ENCODE measurements at places on chromosomes 7 and 10. TPM values are rescaled to one million over a fixed set of nuclear protein-coding genes. Genes with fewer than 3 reads are reported as not detected.
A peak's percentile ranks its signal among the peaks of the same experiment; 100 is the strongest.

DNA sequence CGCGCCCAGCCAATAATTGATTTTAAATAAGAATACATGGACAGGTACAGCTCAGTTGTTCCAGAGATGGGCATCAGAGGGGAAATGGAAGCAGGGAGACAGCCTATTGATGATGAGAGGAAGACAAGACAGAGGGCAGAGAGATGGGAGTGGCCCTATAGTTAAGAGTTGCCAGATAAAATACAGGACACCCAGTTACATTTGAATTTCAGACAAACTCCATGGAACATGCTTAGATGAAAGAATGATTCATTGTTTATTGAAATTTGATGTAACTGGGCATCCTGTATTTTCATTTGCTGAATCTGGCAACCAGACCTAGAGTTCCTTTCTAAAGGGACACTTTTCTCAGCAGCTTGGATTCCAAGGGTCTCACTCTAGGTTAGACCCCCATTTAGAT lies 341.1 kb downstream of the FRMD4A start:
- DNase-seq, result no peak

- DNase-seq, result peak; percentile 71
These were observed 19.7 kb downstream of the UBTD1 start for GRCh38 chr10:97518301-97519043.

The HOXA9 gene
- 7.8 TPM for total RNA-seq

The AKR1C2 gene
- 19.7 TPM for total RNA-seq

DNA sequence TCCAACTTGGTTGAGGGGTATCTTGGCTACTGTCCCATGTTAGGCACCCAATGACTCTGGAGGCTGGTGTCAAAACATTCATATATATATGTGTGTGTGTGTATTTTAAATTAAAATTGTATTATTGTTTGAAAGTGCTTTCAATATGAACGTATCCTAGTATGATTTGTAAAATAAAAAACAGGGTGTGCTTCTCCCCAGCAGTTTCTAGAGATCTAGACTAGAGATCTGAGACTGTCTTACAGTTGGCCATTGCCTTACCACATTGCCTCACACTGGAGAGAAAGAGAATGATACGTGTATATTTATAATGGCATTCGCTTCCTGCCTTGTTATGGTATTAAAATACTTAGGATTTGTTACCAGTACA lies 1.2 kb downstream of the BAG3 start:
- DNase-seq, result peak; percentile 58

The KLF6 gene
- total RNA-seq, result 95.4 TPM

The HABP2 gene
- not detected for total RNA-seq

The GCK gene
- total RNA-seq, result not detected

The RBM20 gene
- 0.07 TPM for total RNA-seq

Data from mammary epithelial cell (primary cell).